Activated effector memory CD4-positive, alpha-beta T cell treated with anti-CD3 and anti-CD28 coated beads, Interleukin-2, amount 50 U/mL, for 16 hours (primary cell): ENCODE measurements at places on chromosomes 6 and 20.
A peak's percentile ranks its signal among the peaks of the same experiment; 100 is the strongest.

- DNase-seq, result no peak
Measured at GRCh38 chr6:142605922-142606485, 304.2 kb downstream of the ADGRG6 start.

DNA sequence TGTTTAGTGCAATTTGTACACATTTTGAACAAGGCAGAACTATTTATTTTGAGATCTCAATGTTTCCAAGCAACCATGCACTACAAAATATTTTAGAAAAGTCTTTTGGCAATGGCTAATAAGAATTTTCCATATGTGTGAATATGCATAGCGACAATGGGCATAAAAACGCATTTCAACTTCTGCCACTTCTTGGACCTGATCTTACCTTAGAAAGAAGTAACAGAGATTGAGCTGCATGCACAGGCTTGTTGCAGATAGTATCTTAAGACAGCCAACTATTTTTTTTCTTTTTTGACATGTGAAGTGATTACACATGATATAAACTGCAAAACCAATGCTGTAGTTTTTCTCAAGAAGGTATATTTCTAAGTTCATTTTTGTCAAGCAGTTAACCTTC is 210.4 kb upstream of the PHACTR1 start:
- DNase-seq, result no peak

DNA sequence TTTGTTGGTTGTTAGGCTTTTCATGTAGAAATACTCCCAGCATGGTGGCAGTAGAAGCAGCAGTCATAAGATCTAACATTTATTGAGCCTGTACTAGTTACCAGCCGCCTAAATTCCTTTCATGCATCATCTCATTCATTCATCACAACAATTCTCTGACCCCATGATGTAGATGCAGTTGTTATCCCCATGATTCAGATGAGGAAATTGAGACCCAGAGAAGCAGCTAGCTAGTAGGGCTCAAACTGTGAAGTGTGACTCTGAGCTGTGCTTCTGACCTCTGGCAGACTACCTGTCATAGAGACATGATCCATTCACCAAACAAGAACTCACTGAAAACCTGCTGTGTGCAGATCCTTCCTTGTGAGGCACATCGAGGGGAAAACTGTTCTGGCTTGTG is 16.9 kb downstream of the RREB1 start:
- DNase-seq, result no peak

- DNase-seq, result no peak
Measured at GRCh38 chr6:29770306-29770705, 47.1 kb downstream of the HLA-F start.

DNA sequence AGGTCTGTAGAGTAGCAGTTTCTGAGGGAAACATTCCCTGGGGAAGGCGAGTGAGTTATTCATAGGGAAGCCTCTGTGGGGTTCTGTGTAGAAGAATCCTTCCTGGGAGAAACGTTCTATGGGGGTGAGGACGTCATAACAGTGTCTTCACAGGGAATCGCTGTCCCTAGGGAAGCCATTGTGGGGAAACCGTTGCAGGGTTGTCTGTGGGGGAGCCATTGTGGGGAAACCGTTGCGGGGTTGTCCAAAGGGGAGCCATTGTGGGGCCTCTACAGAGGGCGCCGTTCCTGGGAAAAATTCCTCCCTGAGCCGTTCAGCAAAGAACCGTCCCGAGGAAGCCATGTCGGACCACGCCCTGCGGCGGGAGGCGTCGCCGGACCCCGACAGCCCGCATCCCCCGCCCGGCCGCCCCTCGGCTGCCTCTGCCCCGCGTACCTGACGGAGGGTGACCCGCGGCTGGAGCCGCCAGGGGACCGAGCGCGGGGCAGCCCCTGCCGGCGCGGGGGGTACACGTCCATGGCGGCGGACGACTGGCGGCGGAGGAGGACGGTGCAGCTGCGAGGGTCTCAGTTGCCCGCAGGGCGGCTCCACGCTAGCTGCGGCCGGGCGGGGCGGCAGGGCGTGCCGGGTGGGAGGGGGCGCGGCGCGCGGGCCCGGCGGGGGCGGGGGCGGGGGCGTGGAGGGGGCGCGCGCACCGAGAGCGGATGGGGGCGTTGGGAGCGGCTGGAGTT is at the start of gene DNAAF9:
Gene DNAAF9, minus strand, starts transcription at position 630 of the 731 bp plus-strand sequence. Its CDS starts 112 bp downstream, at position 518.
- peak; percentile 87 for DNase-seq

DNA sequence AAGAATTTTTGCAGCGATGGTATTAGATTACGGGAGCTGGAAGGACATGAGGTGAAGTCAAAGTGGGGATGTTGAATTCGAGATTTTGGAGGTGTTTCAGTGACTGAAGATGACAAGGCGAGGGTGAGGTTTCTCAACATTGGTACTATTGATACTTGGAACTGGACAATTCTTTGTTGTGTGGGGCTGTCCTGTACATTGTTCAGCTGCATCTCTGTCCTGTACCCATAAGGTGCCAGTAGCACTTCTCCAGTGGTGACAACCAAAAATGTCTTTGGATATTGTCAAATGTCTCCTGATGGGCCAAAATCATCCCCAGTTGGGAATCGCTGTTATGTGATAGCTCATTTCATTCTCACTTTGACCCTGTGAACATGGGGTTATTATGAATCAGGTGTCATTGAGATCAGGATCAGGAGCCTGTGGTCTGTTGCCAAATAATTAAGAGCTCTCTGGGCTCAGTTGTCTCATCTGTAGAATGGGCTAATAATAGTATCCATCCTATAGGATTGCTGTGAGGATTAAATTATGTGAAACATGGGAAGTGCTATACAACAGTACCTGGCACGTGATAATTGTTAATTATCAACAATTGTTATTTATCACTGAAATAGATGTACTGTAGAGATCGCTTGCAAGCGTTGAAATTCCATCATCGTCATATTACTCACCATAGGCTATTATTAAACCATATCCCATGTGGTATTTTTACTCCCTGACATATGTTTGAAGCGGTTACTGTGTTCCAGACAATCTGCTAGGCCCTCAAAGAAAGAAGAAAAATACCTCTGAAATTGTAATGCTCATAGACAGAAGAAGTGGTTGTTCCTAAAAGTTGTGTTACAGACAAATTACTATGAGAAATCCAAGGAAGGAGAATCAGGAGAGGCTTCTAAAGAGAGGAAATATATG is 48.5 kb upstream of the TTPAL start:
- DNase-seq, result no peak

- DNase-seq, result no peak
Measured at GRCh38 chr6:45676380-45676779, 298.6 kb upstream of the SUPT3H start.

GRCh38 chr6:44053106-44053756 is 74.0 kb downstream of the MRPL14 start:
- no peak for DNase-seq

DNA sequence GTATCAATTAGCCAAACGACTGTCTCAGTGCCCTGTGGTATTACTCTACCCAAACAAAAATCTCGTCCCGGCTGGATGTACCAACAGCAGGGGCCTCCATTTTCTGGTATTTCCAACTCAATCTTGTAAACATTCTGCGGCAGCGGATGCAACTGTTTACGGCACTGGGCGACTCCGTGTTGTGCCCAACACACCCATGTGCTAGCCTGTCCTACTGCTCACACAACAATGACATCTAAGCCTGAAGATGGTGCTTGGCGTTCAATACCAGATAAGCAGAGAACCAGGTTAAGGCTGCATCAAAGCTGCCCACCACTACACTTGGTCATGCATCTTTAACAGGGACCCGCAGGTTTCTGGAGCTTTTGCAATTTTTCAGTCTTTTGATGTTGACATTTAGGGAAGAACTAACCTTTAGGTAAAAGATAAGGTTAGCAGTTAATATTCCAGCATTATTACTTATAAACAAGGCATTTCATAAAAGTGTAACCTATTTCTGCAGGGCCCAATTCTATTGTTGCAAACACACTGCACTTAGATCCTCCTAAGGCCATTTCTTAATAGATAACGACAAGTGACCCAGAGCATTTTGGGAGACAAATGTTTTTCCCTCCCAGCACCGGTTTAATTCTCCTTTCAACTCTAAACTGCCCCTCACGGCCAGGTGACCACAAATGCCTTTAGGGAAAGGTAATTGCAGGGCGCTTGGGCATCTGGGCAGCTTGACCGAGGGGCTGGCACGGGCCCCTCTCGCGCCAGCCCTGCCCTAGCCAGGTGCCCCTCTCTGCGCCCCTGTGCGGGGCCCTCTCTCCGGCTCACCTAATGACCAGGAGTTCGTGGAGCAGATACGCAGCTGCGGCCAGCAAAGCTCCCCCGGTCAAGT is 945 bp downstream of the FAXC start:
- no peak for DNase-seq
